NCI-H187 treated with DMSO at 0.1 percent for 48 hours (cell line): ENCODE measurements at places on chromosomes 6 and 20.

GRCh38 chr6:138776659-138777058, 3.1 kb downstream of the CCDC28A start:
- DNase-seq, result no peak

DNA sequence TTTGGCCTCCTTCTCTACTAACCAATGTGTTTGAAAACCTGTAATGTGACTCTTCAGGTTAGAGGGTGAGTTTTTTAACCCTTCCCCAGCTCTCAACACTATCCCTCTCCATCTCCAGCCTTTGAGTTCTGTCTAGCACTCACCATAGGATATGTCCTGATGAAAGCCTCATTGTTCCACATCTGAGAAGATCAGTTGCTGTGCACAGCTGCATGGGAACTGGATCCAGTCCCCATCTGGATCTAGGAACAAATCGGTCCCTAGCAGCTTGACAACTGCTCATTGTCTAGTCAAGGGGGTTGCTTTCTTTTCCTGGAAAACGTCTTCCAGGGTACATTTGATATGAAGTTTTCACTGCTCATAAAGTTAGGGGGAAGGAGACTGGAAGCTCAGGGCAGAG, 45.4 kb upstream of the AGPAT4 start:
- no peak for DNase-seq

DNA sequence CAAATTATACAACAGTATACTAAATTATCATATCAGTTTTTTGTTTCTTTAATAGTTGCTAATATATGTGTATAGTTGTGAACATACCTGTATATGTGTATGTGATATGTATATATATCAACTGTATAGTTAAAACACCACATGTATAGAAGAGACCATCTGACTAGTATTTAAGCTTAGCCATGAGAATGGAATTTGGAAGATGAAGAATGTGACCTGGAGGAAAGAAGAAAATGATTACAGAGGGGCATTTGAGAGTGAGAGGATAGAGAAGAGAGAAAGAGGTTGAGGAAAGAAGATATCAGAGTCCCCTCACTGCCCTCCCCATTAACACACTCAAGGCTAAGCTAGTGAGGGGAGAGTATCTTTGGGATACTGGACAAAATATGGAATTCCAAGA, 335.9 kb downstream of the BCKDHB start:
- DNase-seq, result no peak

DNA sequence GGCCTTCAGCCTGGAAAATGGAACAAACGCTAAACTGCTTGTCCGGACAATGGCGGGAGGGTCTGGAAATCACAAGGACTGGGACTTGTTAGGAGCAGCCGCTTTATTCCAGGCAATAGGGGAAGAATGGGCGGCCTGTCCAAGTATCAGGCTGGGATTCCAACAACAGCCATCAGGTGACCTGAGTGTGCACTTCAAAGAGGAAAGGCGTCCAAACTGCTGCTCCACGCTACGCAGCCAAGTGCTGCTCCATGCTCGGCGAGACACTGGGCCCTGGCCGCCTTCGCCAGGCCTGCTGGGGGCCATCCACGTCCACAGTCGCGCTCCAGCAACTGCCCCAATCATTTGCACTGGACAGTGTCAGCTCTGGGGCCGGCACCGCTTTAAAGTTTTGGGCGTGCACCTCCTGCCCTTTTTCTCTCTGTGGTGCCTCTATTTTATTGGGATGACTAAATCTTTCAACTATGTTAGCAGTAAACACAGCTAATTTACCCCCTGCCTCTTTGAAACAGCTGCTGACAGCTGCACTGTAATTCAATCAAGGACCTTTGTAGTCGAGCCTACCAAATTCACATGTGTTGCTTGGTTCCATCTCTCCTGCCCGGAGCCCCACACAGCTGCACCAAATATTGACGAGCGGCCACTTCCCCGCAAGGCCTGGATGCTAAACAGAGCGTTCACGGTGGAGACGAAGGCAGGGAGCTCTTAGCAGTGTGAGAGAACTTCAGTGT, 98.3 kb downstream of the BMP7 start:
- no peak for DNase-seq

- DNase-seq, result no peak
These were observed 169.0 kb downstream of the TBC1D7 start for GRCh38 chr6:13159300-13159699.

GRCh38 chr6:170537329-170537728, 15.8 kb downstream of the PSMB1 start:
- DNase-seq, result no peak

GRCh38 chr6:122052346-122052900, 347.0 kb upstream of the HSF2 start:
- DNase-seq, result no peak

DNA sequence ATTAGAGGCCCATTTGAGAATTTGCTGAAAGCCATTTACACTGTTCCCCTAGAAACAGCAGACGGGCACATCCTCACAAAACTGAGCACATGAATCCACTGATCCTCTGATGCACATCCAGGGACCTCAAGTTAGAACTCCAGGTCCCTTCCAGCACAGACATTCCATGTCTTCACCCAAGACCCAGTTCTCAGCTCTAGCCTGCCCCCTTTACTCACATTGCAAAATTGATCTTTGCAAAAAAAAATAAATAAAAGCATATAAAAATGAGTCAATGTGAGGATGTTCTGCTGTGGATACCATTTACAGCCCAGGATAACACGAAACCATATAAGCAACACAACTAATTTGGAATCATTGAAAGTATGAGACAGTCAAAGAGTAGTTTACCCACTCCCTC, 458.2 kb upstream of the JARID2 start:
- DNase-seq, result no peak

DNA sequence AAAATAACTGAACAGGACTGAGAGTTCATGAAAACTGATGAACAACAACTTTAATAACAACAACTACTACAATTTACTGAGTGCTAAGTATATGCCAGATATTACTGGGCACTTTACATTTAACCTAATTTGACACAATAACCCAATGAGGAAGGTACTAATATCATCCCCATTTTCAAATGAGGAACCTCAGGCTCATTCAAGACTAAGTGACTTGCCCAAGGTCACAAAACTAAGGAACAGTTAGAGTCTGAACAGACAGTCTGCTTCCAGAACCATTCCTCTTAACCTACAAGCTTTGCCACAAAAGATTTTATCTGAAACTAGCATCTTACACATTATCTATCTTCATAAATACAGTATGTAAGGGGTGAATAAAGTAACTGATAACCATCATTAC, 10.6 kb upstream of the NDRG3 start:
- no peak for DNase-seq

GRCh38 chr6:49264496-49264895, 198.6 kb downstream of the MMUT start:
- no peak for DNase-seq

DNA sequence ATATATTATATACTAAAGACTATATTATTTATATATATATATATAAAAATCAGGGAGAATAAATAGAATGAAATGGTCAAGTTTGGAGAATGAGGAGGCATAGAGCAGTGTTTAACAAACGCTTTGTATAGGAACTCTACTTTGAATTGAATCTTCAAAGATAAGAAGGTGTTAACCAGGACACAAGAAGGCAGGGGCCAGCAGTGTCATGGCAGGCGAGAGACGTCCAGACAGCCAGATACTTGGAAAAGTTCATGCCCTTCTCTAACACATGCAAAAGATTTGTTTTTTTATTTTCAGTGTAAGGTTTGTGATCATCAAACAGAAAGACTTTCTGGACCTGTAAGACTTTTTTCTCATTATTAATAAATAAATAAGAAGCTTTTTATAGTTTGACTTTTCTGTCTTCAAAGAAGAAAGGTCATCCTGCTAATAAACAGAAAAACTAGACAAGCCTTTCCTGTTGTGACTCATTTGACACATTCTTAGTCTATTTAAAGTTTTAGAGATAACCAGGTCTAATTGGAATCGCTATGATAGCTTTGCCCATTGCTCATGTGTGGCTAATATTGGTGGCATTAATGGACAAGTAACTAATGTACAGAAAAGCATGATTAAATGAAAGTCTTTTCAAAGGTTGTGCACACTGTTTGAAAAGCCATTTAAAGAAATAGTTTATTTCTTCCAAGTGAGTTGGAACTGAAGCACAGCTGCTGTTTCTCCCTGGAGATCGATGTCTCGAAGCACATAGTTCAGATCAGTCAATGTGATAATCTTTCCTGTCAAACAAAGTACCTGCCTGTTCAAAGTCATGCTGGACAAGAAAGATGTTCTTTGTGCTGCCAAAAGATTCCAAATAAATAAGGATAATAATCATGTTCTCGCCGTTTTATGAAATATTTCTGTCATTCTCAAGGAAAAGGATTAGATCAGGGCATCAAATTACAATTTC, 420.4 kb upstream of the OPRM1 start:
- no peak for DNase-seq
